ENCODE measurements at places on chromosomes 16 and 17.

- DNase-seq: no peak
Measured at GRCh38 chr17:79026376-79027273, 2.7 kb downstream of the C1QTNF1 start.

DNA sequence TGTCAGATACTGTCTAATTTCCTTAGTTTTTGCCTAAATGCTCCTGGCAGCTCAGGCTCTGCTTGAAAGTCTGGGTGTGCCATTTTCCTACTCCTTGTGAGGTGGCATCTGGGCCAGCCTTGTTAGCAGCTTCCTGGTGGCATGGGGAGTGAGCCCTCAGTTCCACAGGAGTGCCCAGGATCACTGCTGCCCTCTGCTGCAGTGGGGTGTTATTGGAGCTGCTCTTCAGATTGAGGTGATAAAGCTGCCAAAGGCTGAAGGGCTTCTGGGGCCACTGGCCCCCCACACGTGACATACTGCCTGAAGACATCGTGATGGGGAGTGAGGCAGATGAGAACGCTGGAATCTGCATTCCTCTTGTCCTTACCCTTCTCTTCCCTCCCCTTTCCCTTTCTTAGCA, 27.4 kb downstream of the CEP95 start:
- no peak for DNase-seq

DNA sequence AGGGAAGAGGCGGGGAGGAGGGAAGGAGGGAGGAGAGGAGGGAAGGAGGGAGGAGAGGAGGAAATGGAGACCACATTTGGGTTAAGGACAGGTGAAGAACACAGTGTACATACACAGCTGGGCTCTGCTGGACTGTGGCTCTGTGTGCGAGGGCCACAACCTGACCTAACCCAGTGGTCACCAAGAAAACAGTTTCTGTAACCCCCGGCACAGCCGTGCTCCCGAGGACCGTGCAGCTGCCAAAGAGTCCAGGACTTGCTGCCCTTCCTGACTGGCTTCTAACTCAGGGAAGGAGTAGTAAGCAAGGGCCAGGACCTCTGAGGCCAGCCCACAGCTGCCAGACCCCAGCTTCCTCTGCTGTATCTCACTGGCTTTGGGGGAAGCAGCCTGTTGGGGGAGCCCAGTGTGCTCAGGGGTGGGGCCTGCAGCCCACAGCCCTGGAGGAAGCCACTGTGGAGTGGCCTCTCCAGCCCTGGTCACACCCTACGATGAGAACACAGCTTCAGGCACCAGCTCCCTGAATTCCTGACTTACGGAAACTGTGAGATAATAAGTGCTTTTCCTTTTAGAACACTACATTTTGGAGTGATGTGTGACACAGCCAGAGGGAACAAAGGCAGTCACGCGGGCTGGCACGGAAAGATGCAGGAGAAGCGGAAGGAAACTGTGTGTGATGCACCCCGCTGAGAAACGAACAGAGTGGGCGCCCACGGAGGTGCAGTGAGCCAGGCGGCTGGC, 32.3 kb downstream of the SLC7A5 start:
- DNase-seq: no peak

DNA sequence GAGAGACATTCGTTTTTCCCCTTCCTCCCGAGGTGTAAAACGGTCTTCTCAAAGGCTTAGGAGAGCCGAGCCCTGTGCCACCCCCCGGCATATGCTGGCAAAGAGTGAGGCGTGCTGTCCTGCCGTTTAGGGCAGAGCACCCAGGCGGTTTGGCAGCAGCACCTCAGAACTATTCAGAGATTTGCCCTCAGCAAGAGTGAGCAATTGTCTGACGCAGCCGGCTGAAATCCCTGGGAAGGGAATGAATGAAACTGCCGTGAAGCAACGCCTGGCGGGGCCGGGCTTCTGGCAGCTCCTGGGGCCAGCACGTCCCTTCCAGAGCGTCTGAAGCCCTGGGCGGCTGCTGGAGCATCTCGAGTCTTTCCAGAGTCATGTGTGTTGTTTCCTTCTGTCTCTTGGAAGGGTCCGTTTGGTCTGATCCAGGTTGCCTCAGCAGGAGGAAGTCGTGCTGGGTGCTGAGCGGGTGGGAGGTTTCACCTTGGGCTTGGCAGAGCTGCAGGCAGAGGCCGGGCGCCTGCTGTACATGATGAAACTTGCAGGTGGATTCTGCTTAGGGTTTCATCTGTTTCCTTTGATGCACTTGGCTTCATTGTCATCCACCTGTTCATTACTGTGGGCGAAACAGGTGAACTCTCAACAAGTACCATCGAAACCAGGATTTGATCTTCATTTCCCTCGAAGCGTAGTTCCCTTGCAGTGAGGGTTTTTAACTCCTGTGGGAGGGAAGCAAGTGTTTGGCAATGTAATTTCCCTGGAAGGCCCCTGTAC, 35.4 kb downstream of the TBCD start:
- DNase-seq: no peak

- DNase-seq: no peak
Measured at GRCh38 chr17:4870855-4871254, 28.5 kb upstream of the C17orf107 start.

DNA sequence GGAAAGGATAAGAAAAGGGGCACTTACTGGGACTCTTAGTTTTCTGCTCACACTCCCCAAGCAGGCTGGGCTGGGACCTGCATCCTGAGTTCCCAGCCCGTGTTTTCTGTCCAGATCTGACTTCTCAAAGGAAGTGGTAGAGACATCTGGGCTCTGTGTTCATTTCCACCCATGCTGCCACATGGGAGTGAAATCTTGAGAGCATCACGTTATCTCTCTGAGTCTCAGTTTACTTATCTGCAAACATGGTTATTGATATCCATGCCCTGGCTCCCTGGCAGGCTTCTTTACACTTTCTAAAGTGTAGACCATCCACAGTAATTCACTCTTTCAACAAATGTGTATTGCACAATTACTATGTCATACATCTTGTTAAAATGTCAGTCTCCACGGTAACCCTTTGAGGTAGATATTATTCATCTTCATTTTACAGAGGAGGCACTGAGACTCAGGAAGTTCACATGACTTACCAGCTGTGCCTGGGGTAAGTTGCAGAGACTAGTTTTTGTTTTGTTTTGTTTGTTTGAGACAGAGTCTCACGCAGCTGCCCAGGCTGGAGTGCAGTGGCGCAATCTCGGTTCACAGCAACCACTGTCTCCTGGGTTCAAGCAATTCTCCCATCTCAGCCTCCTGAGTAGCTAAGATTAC, 3.4 kb downstream of the ZNF688 start:
- DNase-seq: peak; percentile 59

GRCh38 chr17:46783031-46783593, 35.4 kb downstream of the WNT3 start:
- no peak for DNase-seq

DNA sequence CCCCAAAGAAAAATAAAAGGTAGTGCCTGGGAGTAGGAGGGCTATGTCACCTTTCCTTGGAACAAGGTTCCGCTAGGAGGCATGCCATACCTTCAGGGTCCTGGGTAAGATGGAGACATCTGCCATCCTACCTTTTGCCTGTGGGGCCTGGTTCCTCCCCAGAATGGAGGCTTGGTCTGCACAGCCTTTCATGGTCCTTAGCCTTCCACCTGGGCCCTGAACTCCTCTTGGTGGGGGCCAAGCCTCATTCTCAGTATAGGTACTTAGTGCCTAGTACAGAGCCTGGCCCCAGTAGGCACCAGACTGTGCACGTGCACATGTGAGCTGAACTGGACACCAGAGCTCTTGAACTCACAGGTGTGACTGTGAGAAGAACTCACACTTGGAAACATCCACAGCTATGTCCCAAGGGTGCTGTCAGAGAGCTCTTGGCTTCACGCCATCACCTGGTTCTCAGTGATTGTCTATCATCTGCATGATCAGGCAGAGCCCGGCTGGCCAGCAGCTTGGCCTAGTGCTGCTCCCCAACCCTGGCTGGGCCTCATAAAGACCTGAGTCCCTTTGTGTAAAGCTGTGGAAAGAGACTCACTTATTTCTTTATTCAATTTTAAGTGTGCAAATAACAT, 143.2 kb downstream of the SOCS1 start:
- peak; percentile 42 for DNase-seq

DNA sequence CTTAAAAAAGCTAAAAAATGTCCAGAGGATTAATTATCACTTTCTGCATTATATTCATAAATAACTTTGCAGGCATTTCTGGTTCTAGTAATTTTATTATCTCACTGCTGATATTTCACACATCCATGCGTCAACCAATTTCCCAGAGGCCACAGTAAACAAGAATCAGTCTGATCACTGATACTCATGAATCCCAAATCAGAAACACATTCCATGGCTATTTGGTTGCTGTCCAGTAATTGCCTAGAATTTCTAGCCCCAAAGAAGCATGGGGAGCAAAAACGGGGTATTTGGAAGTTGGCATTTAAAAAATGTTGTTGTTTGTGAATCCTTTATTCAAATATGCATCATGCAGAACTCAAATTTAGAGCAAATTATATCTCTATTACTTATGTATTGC, 244.8 kb downstream of the CDH8 start:
- no peak for DNase-seq

DNA sequence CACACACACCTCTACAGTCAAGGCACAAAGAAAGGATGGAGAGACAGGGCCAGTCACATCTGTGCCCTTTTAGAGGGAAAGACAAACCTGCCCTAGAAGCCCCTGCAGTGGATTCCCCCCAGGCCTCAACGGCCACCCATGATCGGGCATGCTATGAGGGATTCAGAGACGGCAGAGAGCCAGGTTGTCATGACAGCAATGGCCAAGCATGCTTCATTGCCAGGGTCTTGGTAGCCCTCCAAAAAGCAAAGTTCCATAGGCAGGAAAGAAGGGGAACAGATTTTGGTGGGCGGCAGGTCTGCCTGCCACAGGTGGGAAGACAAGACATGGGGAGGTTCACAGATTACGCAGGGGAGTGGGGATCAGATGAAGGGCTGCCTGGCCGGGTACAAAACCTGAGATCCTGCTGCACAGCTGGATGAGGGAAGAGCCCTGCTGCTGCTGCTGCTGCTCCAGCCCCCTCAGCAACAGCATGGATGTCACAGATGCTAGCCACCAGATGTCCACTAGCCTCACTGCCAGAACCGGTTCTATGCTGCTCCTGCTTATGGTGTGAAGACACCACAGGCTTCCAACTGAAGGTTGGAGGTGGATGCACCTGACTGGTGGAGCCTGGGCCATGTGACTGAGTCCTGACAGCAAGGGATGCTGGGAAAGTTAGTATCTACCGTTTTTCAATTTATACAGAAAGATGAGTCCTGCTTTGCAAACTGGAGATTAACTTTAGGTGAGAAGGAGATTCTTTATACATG, 17.8 kb downstream of the ACTG1 start:
- DNase-seq: no peak

DNA sequence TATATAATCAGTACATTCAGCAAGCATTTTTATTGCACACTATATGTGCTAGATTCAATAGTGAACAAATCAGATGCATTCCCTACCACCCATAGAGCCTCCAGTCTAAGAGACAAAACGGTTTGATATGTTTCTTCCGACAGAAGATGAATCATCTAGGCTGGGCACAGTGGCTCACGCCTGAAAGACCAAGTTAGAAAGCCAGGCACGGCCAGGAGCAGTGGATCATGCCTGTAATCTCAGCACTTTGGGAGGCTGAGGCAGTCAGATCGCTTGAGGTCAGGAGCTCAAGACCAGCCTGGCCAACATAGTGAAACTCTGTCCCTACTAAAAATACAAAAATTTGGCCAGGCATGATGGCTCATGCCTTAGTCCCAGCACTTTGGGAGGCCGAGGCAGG, 18.3 kb upstream of the COPRS start:
- no peak for DNase-seq

DNA sequence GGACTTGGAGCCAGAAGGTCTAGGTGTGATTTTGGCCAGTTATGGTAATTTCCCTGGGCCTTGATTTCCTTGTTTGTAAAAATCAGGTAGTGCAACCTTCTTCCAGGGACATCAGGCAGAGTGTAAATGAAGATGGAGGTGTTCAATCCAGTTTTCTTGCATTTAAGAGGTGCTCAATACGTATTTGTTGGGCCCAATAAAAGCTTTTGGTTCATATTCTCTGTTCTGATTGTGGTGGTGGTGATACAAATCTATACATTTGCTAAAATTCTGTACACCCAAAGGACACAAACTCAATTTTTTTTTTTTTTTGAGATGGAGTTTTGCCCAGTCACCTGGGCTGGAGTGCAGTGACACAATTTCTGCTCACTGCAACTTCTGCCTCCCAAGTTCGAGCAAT, 6.0 kb downstream of the CD79B start:
- DNase-seq: no peak

DNA sequence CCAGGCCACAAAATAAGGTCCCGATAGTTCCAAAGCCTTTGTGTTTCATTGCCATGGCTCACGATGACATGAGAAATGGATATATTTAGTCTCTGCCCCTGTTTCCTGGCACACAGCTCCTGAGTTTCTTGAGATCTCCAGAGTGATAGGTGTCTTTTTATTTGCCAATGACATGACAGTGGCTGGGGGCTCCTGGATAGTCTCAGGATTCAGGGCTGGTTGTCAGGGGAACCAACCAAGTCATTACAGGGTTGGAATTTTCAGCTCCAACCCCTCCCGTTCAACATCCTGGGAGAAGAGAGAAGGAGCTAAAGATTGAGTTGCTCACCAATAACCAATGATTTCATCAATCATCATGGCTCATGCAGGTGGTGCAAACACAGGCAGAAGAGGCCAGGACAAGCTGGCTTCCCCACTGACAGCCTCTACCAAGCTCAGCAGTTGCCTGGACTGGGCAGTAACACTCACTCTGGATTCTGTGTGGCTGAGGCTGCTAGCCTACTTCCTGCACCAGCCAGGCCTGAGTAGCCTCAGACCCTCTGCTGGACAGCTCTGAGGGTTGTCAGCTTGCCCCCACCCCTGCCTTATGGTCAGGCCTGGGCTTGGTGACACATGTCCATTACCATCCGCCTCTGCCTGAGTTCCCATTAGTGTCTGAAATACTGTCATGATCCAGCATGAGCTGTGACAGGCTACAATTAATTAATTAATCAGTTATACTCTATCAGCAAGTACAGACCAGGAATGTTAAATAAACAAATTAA, 534.4 kb upstream of the CDH5 start:
- no peak for DNase-seq

DNA sequence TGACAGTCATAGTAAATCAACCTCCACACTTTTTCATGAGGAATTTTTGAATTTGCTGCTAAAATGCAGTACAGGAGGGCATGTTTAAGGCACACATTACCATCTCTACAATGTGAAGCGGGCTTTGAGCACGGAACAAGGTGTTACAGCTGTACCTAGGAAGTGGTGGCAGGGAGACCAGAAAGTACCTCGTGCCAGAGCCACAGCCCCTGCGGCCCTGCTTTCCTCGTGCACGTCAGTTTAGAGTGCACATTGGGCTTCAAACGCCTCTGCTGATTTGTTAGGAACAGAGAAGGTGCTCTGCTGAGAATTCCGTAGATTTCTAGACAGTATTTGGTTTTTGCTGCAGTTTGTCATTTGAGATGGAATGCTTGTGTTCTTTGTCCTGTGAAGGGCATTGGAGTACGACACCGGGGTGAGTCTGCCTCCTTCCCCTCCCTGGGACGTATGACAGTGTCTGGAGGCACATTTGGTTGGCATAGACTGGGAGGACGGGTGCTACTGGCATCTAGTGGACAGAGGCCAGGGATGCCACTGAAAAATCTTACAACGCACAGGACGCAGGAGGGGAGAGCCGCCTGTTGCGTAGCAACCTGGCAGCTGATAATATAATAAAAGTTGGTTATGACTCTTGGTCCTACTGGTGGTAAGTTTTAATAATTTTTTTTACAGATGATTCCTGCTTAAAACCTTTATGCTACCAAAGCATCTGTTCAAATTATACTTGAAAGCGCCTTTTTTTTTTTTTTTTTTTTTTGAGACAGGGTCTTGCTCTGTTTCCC, 9.1 kb downstream of the FOXK2 start:
- no peak for DNase-seq

- DNase-seq: peak; percentile 48
Measured at GRCh38 chr16:49484451-49484849, 110.8 kb downstream of the C16orf78 start.

All from activated CD4-positive, alpha-beta T cell treated with anti-CD3 and anti-CD28 coated beads for 48 hours (primary cell).